Hematopoietic multipotent progenitor cell treated with erythropoietin and hydrocortisone succinate and interleukin-3 and kit ligand, for 8 days (in vitro differentiated cells): ENCODE measurements at places on chromosomes 7 and 10.
A peak's percentile ranks its signal among the peaks of the same experiment; 100 is the strongest.

GRCh38 chr10:131270461-131271190 lies 40.9 kb downstream of the TCERG1L start:
- DNase-seq = no peak

GRCh38 chr7:51038573-51038972 lies 255.9 kb upstream of the GRB10 start:
- DNase-seq = no peak

- no peak for DNase-seq
These were observed 17.3 kb upstream of the SAMD9L start for GRCh38 chr7:93165447-93165846.

DNA sequence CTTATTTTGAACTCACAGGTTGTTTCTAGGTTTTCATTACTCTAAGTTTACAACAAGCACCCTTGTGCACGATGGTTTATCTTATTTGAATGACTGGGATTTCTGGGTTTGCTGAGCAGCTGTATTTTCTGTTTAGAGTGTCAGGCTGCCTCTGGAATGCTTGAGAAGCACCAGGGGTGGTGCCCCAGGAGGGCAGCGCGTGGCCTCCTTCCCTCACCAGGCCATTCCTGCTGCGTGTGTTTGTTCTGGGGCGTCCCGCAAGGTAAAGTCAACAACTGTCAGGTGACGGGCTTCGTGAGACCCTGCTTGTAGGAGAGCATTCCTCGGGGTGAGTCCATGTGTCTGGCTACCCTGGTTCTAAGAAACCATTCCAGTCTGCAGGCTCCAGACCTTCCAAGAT lies 54.9 kb downstream of the FAM171A1 start:
- no peak for DNase-seq

DNA sequence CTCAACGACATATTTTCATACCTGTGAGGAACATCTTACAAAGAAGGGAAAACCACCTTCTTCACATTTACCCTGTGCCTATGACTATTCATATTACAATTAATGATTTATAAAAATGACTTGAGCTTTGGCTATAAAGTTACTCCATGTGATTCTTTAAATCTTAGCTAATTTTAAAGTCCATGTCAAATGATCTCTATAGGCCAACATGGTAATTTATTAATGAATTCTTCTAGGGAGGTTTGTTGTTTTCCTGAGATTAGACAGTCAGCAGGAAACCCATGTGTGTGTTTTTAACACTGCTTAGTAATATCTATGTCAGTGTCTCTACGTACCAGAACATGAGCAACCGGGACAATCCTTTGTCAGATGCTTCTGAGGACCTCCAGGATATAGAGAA lies 307.3 kb downstream of the IPMK start:
- no peak for DNase-seq

GRCh38 chr10:70833601-70834000 lies 17.9 kb downstream of the SGPL1 start:
- DNase-seq = no peak

DNA sequence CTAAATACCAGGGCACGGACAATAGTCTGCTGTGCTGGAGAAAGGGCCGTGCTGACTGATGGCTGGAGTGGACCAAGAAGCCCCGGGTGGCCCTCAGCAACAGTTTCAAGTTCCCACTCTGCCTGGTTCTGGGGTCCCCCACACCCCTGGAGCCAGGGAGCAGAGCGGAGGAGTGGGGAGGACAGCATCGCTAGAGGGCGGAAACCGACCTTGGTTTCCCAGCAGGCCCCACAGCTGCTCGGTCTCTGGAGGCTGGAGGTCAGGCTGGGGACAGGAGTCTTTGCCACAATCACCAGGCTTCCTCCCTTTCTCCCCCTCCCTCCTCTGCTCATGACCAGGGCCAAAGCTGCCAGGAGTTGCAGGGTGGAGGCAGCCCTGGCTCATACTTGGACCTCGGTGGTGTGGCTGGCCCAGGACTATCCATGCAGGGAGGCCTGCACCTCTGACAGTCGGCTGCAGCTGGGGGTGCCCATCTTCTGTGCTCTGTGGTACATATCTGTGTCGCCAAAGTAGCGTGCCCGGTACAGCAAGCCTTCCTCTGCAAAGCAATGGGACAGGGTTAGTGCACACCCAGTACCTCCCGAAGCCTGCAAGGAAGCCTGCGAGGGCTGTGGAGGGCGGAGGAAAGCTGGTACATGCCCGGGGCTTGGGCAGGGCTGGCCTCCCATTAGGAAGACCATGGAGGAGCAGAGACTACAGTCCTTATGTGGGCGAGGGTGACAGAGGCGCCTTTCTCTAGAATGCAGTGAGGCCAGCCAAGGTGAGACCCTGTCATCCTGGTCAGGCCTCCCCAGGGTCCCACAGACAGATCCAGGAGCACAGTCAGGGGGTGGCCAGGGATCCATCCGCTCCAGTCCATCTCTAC lies 19.1 kb downstream of the DNAJB12 start:
- no peak for DNase-seq

GRCh38 chr10:46223064-46223480 lies 63.7 kb upstream of the ANTXRL start:
- peak; percentile 16 for DNase-seq

GRCh38 chr7:120221666-120222065 lies 51.3 kb upstream of the KCND2 start:
- no peak for DNase-seq

- no peak for DNase-seq
These were observed 425 bp downstream of the TLL2 start for GRCh38 chr10:96513305-96513697.

DNA sequence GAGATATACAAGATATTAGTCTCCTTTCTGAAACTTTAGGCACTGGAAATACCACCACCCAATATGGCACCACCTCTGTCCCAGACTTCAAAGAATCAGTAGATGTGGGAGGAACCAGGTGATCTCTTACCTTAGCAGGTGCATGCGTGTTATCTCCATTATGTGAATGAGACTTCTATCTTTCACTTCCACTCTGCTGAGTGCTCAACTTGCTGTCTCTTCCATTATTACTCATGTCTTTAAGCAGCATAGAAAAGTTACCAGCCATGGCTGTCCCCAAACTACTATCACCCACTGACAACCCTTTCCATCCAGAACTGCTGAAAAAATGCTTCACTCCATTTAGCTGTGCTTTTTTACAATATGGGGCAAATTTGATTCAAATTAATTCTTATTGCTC lies 101.5 kb upstream of the PRSS1 start:
- no peak for DNase-seq

DNA sequence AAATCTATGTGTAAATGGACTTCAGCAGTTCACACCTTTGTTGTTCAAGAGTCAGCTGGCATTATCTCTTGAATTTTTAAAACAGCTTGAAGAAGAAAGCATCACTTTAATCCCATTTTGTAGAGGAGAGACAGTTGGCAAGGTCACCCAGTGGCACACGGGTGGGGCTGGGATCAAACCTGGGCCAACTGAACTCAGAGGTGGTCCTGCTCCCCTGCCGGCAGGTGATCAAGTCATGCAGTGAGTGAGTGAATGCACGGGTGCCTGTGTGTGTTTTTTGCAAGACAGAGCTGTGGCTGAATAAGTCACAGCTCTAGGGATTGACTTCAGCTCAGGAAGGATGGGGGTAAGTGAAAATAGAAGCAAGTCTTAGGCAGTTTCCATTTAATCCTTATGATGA lies 9.5 kb downstream of the GHRHR start:
- no peak for DNase-seq

DNA sequence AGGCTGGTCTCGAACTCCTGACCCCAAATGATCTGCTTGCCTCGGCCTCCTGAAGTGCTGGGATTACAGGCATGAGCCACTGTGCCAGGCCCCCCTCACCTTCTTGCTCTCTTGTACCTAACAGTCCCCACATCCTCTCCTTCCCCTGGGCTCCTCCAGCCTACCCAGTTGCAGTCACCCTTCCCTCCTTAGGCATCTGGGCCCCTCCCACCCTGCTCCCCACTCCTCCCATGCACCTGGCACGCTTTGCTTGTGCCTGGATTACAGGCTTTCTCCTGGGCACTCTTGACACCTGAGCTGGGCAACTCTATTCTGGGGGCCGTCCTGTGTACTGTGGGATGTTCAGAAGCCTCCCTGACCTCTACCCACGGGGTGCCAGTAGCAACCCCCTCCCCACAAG lies 3.0 kb downstream of the CLDN15 start:
- no peak for DNase-seq

GRCh38 chr7:139450851-139451250 lies 32.6 kb downstream of the KLRG2 start:
- DNase-seq = no peak

DNA sequence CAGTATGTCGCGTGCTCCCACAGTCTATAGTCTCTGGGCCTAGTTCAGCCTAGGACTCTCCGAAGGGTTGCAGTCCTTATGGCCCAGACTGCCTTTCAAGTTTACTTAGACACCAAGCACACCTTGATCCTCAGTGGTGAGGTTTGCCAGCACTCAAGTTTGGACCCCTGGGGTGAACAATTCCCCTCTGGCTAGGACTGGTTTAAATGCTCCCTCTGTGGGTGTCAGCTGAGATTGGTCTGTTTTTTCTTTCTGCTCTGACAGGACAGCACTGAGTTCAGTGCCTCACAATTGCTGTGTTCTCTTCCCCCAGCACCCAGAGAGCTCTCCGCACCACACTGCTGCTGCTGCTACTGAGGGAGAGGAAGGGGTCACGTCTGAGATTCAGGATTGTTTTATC lies 31.9 kb upstream of the AGR3 start:
- no peak for DNase-seq

DNA sequence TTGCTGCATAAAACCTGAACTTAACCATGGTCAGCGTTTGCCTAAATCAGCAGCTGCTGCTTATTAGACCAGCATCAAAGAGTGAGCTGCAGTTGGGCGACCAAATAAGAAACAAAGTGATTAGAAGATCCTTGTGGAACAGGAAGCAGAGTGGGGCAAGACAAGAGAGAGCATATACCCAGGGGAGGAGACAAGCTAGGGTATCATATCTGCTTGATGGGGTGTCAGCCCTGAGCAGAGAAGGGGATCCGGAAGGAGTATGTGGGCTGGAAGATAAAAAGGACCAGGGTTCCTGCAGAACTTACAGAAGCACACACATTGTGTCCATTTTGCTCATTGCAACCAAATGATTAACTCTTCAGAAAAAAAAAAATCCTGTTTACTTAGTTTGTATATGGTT lies 213.6 kb downstream of the CELF2 start:
- DNase-seq = peak; percentile 48

DNA sequence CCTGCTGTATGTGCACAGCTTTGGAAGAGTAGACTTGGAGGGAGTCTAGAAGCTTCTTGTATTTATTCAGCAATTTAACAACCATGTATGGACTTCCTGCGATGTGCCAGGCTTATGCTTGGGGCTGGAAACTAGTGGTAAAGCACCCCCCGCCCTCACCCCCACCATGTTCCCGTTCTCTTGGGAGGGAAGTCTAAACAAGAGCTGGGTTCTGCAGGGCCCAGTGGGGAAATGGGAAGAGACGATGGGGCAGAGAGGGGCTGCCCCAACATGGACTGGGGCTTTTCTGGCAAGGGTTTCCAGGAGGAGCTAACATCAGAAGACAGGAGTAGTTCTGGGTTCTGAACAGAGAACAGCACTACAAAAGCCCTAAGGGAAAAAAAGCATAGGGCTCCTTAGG lies 8.0 kb downstream of the RASSF4 start:
- DNase-seq = no peak

- no peak for DNase-seq
These were observed 59.0 kb downstream of the SYPL1 start for GRCh38 chr7:106053109-106053508.

GRCh38 chr7:15402436-15403136 lies 159.2 kb downstream of the AGMO start:
- DNase-seq = no peak

- DNase-seq = no peak
These were observed 193.9 kb downstream of the SDK1 start for GRCh38 chr7:3494947-3495346.

DNA sequence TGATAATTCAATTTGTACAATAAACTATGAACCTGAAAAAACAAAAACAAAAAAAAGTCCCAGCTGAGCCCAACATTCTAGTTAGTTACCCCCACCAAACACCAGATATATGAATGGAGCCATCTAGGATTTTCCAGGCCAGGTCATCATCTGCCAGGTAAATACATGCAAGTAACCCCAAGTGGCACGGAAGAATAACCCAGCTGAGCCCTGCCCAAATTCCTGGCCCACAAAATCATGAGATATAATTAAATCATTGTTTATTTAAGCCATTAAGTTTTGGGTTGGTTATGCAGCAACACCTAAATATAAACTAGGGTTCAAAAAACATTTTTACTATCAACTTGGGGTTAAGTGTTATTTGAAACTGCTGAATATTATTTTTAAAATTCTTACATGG lies 19.0 kb downstream of the PARD3 start:
- no peak for DNase-seq

GRCh38 chr10:70827086-70827757 lies 11.5 kb downstream of the SGPL1 start:
- DNase-seq = no peak

DNA sequence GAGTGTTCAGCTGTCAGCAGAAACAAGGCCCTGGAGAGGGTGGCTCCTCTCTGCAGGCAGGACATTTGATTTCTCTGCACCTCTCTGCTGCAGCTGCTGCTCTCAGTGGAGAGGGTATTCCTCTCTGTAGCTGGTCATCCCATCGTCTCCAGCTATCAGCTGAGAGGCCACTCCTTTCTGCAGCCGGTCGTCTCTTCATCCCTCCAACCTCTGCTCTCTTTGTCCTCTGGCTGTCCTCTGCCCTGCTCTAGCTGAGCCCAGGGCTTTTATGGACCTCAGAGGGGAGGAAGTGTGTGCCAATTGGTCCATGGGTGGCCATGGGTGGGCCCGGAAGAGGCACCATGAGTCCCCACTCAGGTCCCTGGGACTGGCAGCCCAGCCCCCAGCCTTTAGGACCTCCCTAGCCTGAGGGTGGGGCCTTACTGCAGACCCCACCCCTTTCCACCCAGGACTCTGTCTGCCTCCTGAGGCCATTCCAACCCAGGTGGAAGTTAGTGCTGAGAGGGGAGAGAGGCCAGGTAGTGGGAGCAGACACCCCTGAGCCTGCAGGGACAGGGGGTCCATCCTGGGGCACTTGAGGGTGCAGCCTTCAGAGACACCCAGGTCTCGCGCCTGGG lies 26.2 kb upstream of the CDCA7L start:
- no peak for DNase-seq

DNA sequence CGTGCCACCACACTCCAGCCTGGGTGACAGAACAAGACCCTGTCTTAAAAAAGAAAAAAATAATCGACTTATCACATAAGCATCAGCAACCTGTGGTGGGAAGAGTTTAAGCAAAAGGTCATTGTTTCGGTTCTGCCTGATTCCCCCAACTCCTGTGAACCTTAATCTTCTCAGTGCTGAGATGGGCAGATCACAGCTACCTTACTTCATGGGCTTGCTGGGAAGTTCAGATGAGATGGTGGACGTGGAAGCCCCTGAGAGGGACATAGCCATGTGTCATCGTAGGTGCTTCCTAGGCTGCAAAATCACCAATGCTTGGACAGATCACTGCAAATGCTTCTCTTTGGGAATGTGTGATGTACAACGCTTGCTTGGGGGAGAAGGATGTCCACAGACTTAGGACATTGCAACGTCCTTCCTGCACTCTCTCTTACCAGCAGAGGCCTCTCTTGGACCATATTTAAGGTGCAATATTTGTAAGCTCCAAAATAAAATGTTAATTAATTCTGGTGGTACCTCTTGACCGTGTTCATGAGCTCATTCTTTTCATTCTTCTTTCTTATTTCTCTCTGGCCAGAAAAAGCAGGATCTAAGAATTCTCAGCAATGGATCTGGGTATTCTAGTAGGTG lies 8.6 kb downstream of the GJD4 start:
- DNase-seq = no peak

GRCh38 chr10:26524161-26524896 lies 86.2 kb downstream of the APBB1IP start:
- DNase-seq = peak; percentile 39

GRCh38 chr7:129262324-129262723 lies 37.5 kb downstream of the AHCYL2 start:
- DNase-seq = no peak

GRCh38 chr7:118734541-118734940 lies 510.0 kb downstream of the ANKRD7 start:
- no peak for DNase-seq
